GM18507 (cell line): ENCODE measurements at places on chromosomes 5 and 9.

- no peak for DNase-seq
Observed at GRCh38 chr9:137465720-137466388, 6.7 kb upstream of the NSMF start.

DNA sequence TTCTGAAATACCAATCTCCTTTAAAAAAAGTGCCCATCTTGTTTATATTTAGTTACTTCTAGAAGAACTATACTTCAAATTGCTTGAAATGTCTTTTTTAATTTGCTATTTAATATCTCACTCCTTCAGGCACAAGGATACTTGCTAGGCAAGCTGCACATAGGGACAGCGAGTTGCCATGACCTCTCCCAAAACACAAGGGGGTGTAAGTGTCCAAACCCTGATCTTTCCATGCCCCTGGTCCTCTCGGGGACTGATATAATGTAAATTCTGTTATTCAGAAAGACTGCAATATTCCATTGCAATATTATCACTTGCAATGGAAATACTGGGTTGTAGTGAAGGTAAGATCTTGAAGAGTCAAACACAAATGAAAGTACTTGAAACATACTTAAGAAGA lies 480.4 kb downstream of the CETN3 start:
- DNase-seq, result no peak

- no peak for DNase-seq
Observed at GRCh38 chr9:137454145-137454596, 5.0 kb downstream of the NSMF start.

- DNase-seq, result no peak
Observed at GRCh38 chr9:4857163-4857810, 64.5 kb downstream of the RCL1 start.

DNA sequence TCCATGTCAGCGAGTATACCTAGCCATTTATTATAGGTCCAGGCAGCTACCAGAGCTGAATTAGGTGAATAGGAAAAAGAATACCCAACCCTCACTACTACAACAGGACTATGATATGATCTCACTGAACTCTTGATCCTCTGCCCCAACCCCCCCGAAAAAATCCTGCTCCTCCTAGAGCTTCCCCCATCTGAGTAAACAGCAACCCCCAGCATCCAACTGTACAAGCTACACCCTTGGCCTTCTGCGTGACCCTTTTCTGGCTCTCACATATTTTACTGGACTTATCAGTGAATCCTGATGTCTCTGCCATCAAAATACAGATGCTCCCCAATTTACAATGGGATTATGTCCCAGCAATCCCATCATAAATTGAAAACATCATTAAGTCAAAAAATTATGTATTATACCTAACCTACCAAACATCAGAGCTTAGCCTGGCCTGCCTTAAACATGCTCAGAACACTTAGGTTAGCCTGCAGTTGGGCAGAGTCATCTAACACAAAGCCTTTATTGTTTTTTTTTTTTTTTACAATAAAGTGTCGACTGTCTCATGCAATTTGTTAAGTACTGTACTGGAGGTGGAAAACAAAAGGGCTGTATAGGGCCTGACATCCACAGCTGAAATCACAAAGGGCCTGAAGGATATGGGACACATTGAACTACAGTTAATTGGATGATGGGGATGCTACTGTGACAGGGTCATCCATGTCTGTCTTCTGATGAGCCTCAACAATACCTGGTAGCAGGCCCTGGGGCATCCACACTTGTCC lies 128.9 kb upstream of the ERCC6L2 start:
- DNase-seq, result no peak

DNA sequence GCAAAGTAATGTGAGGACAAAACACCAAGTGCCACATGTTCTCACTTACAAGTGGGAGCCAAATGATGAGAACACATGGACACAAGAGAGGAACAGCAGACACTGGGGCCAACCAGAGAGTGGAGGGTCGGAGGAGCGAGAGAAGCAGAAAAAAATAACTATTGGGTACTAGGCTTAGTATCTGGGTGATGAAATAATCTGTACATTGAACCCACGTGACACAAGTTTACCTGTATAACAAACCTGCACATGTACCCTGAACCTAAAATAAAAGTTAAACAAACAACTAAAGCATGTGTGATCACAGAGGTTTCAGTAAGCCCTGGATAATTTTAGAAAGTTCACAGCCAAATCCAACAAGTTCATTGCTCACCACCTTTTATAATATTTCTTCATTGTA lies 160.1 kb downstream of the TENT4A start:
- DNase-seq, result no peak

- no peak for DNase-seq
Observed at GRCh38 chr5:53201746-53202145, 92.2 kb upstream of the MOCS2 start.

DNA sequence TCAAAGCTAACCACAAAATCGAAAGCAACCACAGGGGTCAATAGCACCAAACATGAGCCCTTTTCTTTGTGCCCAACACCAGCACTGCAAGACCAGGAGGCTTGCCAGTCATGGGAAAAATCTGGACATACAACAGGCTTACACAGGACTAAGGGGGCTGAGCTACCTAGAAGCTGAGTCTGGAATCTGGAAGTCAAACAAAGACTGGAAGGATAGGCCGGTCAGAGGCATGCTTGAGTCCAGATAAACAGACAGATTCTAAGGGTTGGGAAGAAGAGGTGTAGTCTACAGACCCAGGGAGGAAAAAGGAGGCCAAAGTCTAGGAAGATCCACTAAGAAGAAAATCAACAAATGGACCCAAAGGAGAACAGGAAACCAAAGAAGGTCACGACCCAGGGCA lies 73.3 kb downstream of the MYO10 start:
- DNase-seq, result no peak

DNA sequence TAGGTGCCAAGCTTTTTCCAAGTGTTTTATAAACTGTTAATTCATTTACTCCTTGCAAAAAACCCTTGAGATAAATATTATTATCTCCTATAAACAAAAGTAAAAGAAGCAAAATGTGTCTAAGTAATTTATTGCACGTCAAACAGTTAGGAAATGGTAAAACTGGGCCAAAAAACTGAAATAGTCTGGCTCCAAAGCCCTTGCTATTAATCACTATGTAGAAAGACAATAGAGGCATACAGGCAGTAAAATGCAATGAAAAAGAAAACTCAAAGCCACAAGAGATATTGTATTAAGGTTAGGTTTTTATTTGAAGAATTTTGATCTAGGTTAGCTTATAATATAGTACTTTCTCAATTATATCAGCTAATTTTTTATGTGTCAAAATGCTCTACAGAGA lies 457.7 kb downstream of the ANXA1 start:
- DNase-seq, result no peak

- DNase-seq, result no peak
Observed at GRCh38 chr5:64789457-64789856, 20.7 kb downstream of the CWC27 start.

DNA sequence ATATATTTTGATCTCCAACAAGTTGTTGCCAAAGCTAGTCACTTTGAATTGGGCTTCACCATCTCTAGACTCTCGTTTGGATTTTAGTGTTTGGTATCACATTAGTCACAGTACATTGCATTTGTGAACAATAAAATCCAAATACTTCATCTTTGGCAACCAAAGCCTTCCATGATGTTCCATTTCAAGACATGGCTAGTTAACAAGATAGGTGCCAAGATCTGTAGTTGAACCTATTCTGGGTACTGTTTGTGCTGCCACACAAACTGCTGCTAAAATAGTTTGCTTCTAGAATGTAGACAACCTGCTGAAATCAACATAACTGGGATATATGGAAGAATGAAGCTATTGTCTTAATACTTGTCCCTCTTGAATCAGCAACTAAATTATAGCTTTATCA lies 207.5 kb downstream of the LRRC70 start:
- no peak for DNase-seq

GRCh38 chr5:159106569-159107282 lies 7.0 kb upstream of the EBF1 start:
- DNase-seq, result no peak

- no peak for DNase-seq
Observed at GRCh38 chr9:136713550-136713949, 1.2 kb downstream of the DIPK1B start.

DNA sequence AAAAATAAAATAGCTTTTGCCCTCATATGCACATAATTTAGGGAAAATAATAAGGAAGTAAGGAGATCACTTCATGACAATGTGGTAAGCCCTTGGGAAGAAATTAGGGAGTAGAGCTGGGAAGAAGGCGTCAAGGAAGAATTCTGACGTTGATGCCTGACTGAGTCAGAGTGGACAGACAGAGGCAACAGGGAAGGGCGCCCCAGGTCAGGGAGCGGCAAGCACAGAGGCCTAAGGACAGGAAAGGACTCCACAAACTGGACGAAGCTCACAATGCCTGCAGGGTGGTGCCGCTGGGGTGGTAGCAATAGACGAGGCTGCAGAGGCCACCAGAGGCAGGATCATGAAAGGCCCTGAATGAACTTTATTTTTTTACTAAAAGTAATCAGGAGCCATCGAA lies 7.6 kb downstream of the DRD1 start:
- no peak for DNase-seq

- peak; percentile 64 for DNase-seq
Observed at GRCh38 chr9:134059661-134060395, 8.0 kb downstream of the BRD3 start.

- no peak for DNase-seq
Observed at GRCh38 chr5:31362931-31363568, 168.8 kb downstream of the DROSHA start.

- no peak for DNase-seq
Observed at GRCh38 chr9:35538361-35539234, 48.7 kb downstream of the RUSC2 start.

DNA sequence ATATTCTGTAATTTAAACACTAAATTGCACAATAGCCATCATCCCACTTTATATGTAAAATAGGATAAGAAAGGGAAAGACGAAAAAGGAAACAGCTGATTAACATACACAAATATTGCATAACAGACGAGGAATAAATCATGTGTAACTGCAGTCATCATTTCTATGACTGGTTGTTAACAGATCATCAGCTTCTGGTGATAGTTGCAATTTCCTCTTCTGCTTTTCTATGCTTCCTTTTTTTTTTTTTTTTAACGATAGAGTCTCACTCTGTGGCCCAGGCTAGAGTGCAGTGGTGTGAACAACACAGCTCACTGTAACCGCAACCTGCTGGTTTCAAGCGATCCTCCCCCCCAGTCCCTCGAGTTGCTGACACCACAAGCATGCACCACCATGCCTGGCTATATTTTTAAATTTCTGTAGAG lies 22.5 kb upstream of the JAKMIP2 start:
- no peak for DNase-seq

DNA sequence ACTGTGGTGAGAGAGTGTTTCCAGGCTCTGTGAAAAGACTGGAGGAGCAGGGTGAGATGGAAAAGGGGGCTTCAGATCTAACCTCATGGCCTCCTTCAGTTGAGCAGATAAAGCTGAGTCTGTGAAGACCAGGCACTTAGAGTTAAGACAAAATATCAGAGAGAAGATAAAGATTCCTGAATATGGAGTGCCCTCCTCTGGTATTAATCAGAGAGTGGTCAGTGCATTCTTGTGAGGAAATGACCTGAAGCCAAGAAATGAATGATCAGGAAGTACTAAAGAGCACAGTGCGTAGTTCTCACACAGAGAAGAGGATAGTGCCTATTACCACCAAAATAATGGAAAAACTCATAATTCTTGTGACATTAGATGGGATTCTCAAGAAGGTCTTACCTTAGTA lies 1417.0 kb upstream of the ACO1 start:
- DNase-seq, result no peak

DNA sequence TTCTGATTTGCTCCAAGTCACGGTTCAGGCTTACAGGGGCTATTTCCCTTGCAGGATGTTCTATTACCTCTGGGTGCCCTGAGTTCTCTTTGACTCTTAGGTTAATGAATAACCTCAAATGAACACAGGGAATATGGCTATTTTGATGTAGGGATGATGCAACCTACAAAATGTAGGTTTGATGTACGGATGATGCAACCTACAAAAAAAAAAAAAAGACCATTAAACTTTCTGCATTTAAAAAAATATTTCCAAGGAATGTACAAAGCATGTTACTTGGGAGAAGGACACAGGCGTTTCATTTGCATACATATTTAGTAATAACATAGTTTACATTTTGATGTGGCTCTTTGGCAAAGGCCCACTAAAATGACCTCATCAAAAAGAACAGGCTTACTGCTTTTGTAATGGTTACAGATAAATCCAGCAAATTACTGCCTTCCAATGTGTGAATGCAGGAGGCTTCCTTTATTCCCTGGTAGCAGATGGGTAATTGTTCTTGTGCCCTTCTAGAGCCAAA lies 36.3 kb downstream of the ZNF474 start:
- DNase-seq, result no peak

- DNase-seq, result no peak
Observed at GRCh38 chr9:18260521-18260920, 213.4 kb upstream of the ADAMTSL1 start.

- no peak for DNase-seq
Observed at GRCh38 chr9:107830479-107830878, 340.9 kb upstream of the KLF4 start.

DNA sequence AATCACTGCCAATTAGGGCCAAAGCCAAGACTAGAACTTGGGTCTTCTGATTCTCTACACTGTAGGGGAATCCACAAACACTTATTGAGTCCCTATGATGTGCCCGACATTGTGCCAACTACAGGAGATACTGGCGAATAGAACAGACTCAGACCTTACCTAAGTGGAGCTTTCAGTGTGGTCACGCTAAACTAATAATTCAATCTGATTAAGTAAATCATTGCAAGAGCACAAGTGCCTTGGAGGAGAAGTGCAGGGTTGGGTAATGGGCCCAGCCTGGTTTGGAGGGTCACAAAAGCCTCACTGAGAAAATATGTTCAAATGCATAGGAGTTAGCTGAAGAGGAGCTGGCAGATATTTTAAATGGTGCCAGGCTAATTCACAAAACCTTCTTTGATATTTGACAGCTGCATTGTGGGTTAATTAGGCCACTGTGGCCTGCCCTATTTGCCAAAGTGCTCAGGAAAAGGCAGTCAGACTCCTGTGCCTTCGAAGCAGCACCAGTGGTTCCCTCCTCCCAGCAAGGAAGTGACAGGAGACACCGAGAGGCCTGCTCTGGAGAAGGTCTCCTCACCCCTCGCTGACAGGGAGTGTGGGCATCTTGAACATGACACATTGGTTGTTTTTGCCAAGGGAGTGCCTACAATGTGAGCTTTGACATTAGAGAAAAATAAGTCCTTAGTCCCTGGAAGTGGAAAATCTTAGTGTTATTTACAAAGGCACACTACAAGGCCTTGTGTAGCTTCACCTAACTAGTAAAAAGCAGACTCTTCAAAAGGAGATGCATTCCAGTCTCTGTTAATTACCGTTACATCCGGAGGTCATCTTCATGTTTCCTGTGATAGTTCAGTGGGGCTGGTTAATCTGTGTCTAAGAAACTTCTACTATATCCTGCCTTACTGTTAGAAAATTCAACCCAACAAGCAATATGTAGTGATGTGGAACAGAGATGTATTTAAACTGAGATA lies 24.1 kb upstream of the TRAF1 start:
- DNase-seq, result no peak

- DNase-seq, result no peak
Observed at GRCh38 chr9:6000955-6001354, 14.5 kb downstream of the RANBP6 start.

GRCh38 chr5:556909-557441 lies 32.7 kb upstream of the SLC9A3 start:
- DNase-seq, result no peak

- peak; percentile 45 for DNase-seq
Observed at GRCh38 chr5:110751902-110752762, 13.3 kb downstream of the SLC25A46 start.

GRCh38 chr9:126564128-126564527 lies 49.6 kb upstream of the LMX1B start:
- no peak for DNase-seq

GRCh38 chr9:33220681-33221567 lies 19.0 kb upstream of the SPINK4 start:
- DNase-seq, result no peak

- no peak for DNase-seq
Observed at GRCh38 chr5:136308212-136308795, 57.0 kb downstream of the TRPC7 start.
